ENCODE measurements at places on chromosomes 12 and 14.

- no peak for DNase-seq
Observed at GRCh38 chr14:105647784-105648608, 121.6 kb downstream of the TMEM121 start.

DNA sequence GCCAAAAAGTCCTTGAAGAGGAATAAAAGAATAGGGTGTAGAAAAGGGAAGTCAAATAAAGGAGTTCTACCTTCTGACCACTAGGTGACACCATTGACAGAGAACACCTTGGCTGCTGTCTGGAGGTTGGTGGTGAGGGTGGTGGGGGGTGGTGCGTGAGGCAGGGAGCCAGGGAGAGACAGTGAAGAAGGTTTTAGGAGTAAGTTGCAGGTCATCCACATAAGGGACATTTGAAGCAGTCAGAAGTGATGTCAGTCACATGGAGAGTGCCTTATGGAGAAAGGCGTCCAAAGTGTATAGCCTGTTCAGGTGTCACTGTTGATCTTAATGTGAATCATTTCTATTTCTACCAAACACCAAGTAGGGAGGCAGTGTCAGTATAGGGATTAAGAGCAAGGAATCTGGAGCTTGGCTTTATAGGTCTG, 279.3 kb upstream of the DDHD1 start:
- no peak for DNase-seq

DNA sequence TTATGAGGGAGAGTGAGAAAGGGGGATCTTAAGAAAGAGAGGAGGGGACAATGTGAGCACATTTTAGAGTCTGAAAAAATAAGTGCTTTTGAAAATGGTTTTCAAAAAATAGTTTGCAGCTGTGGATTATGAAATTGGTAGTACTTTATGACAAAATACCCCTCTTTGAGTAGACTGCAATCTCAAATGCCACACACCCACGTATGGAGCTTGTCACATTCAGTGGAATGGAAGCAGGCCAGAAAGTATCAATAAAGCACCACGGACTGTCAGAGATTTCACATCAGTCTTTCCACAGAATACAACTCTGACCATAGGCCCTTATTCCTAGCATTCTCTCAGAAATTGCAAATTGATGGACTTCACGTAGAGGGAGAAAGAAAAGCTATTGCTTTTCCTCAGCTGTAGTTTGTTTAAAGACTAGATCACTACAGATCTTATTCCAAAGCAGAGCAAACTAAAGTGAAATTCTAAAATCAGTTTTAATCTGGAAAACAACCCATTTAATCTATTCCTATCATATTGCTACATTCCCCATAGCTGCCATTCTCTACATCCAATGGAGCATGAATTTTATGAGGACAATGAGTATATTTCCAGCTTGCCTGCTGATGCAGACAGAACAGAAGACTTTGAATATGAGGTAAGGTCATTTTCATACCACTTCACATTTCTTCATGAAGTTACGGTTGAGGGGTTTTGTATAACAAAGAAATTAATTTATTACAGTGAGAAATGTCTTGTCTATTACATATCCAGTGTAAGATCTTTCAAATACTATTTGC, 321.3 kb downstream of the PDZRN4 start:
- no peak for DNase-seq

DNA sequence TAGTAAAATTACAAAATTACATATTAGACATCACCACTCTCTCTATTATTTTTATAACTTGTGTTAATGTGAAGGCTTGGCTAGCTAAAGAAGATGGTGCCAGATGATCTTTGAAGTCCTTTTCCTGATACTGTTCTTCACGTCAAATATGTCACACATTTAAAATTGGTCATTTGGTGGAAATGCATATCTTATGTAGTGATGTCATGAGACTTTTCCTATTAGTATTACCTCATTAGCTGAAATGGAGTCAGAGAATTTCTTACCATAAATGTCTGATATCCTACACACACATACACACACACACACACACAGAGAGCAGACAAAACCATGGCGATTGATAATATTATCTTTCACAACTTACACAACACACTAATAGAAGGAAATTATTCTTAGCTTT, 124.8 kb upstream of the PTPRB start:
- DNase-seq, result no peak

DNA sequence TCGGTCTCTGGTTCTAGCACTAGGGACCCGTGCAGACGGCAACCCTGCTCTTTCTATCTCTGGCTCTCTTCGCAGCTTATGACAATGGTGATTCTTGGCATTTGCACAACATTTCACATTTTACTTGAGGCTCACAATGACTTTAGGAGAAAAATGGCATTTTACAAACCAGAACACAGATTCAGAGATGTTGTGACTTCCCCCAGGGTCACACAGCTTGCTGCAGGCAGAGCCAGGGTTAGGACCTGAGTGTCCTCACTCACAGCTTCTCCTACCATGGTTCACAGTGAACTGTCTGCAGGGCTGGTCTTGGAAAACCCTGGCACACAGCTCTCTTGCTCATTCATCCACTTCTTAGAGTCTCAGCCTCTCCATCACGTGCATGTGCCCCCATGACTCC, 23.7 kb downstream of the P2RX7 start:
- no peak for DNase-seq

DNA sequence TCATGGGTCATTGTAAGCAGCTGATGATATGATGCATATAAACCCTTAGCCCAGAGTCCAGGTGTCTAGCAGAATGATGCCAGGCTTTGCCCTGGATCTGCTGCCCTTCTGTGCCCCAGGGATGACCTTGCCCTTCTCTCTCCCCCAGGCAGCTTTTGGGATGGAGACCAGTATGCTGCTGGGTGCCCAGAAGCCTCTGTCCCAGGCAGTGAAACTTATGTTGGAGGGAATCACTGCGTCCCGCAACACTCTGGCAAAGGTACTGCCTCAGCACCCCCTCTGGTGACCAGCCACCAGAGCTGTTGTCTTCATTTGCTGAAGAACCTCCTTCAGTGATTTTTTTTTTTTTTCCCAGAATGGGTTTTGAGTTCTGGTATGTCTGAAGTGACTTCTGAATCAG, 23.3 kb downstream of the CYP46A1 start:
- no peak for DNase-seq

DNA sequence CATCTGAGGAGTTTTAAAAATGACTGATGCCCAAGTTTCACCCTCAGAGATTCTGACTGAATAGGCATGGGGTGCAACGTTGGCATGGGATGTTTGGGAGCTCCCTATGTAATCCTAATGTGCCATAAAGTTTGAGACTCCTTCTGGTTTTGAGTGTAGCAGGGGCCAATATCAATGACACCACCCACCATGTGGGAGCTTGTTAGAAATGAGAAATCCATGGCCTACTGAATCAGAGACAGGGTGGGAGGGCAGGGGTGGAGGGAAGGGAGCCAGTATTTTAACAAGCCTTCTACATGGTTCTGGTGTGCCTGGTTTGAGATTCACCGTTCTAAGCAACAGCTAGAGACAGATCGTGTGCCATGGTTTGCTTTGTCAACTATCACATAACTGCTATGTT, 46.1 kb downstream of the VCPKMT start:
- peak; percentile 6 for DNase-seq

GRCh38 chr12:269191-269590, 6.6 kb upstream of the SLC6A13 start:
- no peak for DNase-seq

DNA sequence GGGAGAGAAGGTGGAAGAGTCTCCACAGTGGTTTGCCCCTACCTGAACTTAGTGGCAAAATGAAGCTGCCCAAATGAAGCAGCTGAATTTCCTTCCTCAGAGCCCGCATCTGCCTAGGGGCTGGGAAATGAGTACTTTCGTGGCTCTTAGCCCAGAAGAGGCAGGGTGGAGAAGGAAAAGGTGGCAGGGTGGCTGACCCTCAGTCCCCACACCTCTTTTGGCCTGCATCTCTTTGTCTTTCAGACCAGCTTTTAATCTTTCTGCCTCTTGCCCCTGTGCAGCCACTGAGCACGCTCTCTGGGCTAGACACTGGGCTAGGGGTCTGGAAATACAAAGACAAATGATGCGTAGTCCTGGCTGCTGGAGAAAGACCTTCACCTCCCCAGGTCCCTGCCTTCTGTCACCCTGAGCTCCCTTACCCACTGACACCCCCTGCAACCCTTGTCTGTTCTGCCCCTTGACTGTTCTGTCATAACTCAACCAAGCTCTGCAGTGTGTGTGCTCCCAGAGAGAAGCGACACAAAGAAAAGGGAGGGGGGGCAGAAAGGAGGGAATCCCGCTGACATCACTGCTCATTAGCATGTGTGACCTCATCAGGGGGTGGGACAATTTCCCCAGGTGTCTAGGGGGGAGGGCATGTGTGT, 371 bp upstream of the REM2 start:
- no peak for DNase-seq

DNA sequence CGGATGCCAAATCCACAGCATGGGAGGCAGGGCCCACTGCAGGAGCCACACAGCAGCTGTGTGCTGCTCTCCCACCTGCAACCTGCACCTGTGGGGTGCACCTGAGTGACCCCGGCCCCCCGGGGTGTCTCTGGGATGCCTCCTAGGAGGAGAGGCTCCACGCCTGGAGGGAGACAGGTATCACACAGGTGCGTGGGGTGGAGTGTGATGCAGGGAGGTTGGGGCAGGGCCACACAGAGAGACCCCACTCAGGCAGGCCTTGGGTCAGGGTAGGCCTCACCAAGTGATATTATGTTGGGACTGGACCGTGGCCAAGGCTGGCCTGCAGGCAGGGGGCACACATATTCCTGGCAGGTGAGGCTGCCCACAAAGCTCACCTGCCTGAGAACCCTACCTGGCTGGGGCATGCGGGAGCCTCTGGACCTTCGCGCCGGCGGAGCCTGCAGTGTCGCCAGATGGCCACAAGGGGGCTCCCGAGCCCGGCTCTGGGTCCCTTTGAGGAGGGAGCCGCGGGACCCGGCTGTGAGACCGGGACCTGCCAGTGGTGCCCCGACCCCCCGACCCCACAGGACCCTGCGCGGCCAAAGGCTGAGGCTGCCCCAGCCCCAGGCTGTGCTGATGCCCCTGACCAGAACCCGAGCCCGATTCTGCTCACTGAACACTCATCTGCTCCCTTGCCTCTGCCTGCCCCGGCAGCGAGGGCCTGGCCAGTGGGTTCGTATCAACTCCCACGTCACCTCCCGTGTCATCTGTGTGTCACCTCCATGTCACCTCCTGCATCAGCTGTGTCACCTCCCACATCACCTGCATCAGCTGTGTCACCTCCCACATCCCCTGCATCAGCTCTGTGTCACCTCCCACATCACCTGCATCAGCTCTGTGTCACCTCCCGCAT, 11.4 kb downstream of the TMEM121 start:
- peak; percentile 76 for DNase-seq

- DNase-seq, result peak; percentile 75
Observed at GRCh38 chr12:69154585-69155363, 84.6 kb upstream of the CPSF6 start.

- no peak for DNase-seq
Observed at GRCh38 chr12:25187781-25188180, 7.2 kb downstream of the DNAI7 start.

DNA sequence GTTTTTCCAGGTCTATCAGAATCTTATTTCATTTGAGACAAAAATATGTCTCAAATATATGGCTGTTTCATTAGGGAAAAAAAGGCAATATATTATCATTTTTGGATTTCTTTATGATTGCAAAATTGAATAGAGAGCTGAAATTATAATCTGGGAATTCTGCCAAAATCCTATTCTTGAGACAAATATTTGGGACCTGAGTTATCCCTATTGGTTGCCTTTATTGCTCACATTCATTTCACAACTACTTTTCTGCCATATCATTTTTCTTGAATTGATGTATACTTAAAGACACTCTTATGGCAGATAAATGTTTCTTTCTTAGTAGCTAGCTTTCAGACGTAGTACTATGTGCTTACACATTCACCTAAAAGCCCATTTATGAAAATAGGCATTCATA, 241.6 kb upstream of the NOVA1 start:
- no peak for DNase-seq

GRCh38 chr12:110853836-110854235, 7.0 kb downstream of the CCDC63 start:
- DNase-seq, result no peak

DNA sequence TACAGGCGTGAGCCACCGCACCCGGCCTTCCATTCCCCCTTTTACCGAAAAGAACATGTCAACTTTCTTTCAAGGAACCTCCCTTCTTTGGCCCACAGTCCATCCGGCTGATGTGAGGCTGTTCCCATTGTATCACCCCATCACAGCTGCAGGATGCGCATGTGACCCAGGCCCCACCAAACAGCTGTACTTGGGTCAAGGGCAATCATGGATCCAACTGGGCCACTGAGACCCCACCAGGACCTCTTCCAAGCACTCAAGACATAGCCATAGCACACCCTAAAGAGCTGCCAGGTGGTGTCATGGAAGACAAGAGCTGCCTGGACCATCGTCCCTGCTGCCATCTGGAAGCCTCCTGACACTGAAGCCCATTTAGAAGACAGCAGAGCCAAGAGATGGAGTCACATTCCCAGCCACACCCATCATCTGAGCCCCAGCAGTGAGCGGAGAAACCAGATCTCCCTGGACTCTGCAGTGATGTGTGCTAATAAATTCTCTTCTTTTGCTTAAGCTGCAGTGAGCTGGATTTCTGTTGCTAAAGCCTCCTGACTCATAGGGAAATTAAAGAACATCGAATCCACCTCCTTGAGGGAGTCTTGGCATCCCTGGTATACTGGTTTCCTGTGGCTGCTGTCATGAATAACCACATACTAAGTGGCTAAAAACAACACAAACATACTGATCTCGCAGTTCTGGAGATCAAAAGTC, 105.6 kb downstream of the KSR2 start:
- no peak for DNase-seq

GRCh38 chr12:16913832-16914490, 308.0 kb upstream of the LMO3 start:
- no peak for DNase-seq

GRCh38 chr14:20809917-20810316, 7.3 kb upstream of the RNASE1 start:
- DNase-seq, result no peak

DNA sequence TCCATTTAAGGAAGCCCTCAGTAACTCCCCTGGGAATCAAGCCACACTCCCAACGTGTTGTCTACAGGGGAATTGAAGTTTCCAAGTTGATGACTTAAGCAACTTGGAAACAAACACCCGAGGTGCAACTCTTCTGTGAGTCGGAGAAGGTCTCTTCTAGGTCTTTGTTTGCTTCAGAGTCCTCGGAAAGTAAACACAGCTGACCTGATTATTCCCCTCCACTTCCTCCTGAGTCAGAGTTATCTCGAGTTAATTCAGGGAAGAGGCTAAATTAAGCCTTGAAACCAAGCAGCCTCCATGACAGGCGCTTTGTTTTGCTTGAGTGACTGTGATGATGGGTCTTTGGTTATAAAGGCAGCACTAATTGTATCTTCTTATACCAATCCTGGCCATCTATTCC, 41.8 kb downstream of the TUNAR start:
- no peak for DNase-seq

- no peak for DNase-seq
Observed at GRCh38 chr14:103545915-103546651, 16.4 kb downstream of the BAG5 start.

- peak; percentile 70 for DNase-seq
Observed at GRCh38 chr12:52121824-52122539, 42.5 kb downstream of the SMIM41 start.

GRCh38 chr14:73762375-73762822, 48.2 kb upstream of the PNMA1 start:
- DNase-seq, result peak; percentile 88

GRCh38 chr14:63421226-63421625, 102.5 kb upstream of the GPHB5 start:
- no peak for DNase-seq

GRCh38 chr14:49584058-49584457, 2.1 kb downstream of the RPS29 start:
- no peak for DNase-seq

- DNase-seq, result no peak
Observed at GRCh38 chr14:77128414-77128891, 13.1 kb downstream of the ZDHHC22 start.

- no peak for DNase-seq
Observed at GRCh38 chr12:107091989-107092641, 1.2 kb downstream of the CRY1 start.

All from natural killer cell treated with Interleukin-12 subunit alpha and Interleukin-12 subunit beta and Interleukin-15 and Interleukin-18, amount 100 ng/mL, for 72 hours (primary cell).